ENCODE measurements at places on chromosomes 11 and 22. TPM values are rescaled to one million over a fixed set of nuclear protein-coding genes. Genes with fewer than 3 reads are reported as not detected.

Gene MMP8
- total RNA-seq, result not detected

Gene LRRC10B
- 0.46 TPM for total RNA-seq

Gene TENM4
- total RNA-seq, result 0.81 TPM

DNA sequence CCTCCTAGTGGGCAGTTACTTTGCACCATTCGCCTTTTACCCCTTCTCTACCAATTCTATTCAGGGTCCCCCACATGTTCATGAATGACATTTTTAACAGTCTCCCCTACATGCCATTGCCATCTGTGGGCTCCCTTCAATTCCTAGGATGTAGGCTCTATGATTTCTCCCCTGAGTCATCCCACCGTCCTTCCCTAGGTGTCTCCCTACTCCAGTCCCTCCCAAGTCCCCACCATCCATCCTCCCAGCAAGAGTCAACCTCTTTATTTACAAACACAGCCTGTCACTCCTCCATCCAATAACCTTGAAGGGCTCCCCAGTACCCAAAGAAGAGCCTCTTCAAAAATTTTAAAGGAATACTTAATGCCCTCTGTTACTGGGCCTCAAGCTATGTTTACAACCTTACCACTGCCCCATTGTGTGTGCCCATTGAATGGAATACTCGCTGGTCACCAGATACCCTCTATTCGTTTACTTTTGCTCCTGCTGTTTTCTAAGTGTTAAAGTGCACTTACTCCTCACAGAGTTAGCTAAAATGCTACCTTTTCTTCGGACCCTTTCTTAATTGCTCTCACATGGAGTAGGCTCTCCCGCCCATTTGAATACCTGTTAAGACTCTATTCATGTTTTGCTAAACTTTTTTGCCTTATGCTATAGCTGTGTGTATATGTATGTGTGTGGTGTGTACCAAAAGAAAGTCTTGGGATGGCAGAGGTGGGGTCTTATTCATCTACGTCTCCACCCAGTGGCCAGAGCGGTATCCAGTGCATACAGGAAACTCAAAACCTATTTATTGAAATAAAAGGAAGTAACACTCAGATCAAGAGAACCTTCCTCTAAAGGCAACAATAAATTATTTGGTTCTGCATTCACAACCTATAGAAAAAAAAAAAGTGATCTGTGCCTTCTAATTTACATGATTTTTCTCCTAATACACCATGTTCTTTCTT lies 235.8 kb upstream of the CCDC90B start:
- DNase-seq, result no peak

GRCh38 chr22:39489094-39490068 lies 12.7 kb upstream of the MIEF1 start:
- DNase-seq, result no peak

DNA sequence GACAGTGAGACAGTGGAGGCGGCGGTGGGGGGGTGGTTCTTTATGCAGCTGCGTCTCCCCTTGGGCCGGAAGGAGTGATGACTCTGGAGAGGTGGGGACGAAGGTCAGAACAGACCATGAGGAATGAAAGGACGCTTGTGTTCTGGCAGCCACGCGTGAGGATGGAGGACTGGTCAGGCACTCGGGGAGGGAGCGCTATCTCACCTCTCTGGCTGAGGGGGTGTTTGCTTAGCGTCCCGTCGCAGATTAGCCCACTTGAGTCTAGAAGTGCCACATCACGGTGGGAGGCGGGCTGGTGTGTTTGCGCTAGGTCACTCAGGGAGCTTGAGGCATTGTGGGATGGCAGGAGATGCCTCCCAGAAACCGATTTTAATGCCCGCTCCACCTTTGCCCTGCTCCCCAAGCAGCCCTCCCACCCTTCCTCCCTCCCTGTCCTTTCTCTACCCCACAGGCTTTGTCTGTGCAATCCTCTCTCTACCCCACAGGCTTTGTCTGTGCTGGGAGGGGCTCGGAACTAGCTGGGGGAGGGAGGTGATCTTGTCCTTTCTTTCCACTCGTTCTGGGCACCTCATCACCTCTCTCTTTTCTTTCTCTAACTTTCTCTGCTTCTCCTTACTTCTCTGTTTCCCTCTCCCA lies 97.8 kb downstream of the PKNOX2 start:
- DNase-seq, result no peak

GRCh38 chr22:29195118-29195963 lies 10.4 kb upstream of the EMID1 start:
- DNase-seq, result no peak

GRCh38 chr11:119056421-119056999 lies 495 bp downstream of the HYOU1 start:
- no peak for DNase-seq

DNA sequence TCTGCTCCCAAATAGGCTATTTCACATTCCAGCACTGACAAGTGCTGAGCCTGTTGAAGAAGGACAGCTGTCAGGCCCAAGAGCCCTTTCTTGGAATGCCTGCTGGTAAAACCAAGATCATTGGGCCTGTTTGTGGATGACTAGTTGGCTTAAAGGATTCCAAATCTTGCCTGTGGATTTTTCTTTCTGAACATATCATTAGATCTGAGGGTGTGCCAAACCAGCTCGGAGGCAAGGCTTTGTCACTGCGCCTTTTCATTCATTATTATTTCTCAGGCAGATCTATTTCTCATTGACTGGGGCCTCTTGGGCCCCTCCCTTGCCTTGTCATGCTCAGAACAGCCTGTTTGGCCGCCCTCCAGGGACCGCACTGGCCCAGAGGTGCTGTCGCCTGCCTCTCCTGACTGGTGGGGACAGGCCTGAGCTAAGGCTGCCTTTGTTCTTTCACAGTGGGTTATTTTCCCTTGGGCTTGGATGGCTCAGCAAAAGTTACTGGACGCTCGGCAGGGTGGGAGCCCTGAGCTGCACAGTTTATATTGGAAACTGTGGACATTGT lies 222.7 kb upstream of the SESN3 start:
- DNase-seq, result peak; percentile 70

- DNase-seq, result no peak
Observed at GRCh38 chr11:118438314-118438931, 2.1 kb downstream of the KMT2A start.

- DNase-seq, result no peak
Observed at GRCh38 chr11:6402561-6402981, 12.3 kb downstream of the SMPD1 start.

DNA sequence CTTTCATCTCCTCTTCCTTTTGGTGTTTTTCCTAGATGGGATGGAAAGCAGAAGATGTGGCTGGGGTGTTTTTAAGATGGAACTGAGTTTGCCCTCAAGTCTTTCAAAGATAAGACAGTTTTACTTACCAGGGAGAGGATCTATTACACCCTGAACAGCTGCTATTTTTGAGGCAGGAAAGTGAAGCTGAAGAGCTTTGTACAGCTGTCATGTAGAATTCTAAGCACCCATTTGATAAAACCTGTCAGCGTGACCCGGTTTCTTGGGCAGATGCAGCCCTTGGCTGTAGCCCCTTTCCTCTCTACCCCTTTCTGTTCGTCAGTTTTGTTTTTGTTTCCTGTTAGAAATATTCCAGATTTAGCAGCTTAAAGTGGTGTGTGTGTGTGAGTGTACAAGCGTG lies 35.2 kb downstream of the FAT3 start:
- no peak for DNase-seq
